D341Med (cell line): ENCODE measurements at places on chromosomes 4 and X.
A peak's percentile ranks its signal among the peaks of the same experiment; 100 is the strongest.

- no peak for DNase-seq
These were observed 217.9 kb upstream of the AFF2 start for GRCh38 chrX:148282504-148282903.

- DNase-seq, result no peak
These were observed 68.8 kb downstream of the DDX60L start for GRCh38 chr4:168411318-168412150.

- DNase-seq, result no peak
These were observed 33.3 kb upstream of the FGFR3 start for GRCh38 chr4:1759818-1760223.

DNA sequence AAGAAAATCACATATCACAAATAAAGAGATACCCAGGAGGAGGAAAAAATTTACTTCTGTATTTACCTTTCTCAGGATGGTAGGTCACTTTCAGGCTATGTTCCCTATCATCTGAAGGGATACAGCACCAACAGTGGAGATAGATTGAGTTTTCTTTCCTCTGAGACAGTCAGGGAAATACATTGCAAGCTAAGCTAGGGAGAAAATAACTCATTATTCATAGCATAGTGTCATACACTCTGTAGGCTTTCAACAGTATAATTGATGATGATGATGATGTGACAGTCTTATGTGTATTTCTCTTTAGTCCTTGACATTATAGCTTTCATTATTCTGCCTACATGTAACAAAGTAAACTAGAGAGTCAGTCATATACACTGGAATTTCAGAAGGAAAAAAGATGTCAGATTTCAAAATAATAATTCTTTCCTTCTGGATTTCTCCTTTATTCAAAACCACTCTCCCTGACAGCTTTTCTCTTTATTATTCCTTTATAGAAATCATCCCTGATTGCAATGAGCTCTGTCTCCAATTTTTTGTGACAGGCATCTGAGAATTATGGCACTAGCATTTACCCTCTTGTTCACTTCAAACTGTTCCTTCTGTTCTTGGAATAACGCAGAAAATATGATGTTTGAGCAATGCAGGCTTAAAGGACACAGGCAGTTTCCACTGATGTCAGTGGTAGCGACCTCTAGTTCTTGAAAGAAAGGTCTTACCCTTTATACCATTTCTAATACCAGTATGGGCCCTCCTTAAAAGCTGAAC lies 169.1 kb upstream of the EPHA5 start:
- no peak for DNase-seq

- DNase-seq, result peak; percentile 10
These were observed at the start of gene SMIM10 for GRCh38 chrX:134990801-134991481. SMIM10 (plus strand) TSS chrX:134990991; CDS start chrX:134991096, 105 bp downstream.

GRCh38 chr4:4614925-4615678 lies 73.3 kb upstream of the STX18 start:
- DNase-seq, result no peak

- no peak for DNase-seq
These were observed 15.0 kb downstream of the ADD1 start for GRCh38 chr4:2858451-2859217.
